Mesenteric fat pad (tissue), 1 donor: ENCODE measurements at places on chromosomes 3 and 15.

GRCh38 chr15:31338318-31338878, 11.8 kb downstream of the KLF13 start:
- DNase-seq: no peak

DNA sequence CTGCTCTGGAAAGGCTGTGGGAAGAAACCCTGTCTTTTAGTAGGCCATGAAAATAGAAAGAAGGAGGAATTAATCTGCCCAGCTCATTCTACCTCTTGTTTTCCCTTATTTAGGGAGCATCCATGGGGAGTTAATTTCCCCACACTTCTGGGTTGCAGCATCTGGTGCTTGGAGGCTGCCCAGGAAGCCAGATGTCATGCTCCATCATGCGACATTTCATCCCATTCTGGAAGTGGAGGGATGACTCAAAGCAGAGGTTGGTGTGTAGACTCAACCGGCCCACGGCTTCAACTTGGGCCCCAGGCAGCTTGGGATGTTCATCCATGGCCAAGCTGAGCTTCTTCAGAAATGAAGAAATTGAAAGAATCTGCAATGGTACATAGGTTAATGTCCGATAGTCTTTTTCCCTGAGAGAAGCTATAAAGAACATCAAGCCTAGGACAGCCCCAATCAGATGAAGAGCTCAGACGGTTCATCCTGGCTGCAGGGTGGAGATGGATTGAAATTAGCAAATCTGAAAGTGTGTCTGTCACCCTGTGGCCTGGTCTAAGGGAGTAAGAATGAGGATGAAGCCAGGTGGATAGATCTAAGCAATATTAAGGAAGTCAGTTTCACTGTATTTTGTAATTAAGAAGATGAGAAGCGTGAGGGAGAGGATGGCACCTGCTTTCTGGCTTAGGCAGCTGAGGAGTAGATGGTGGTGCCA, 24.5 kb upstream of the PROK2 start:
- no peak for DNase-seq

GRCh38 chr3:141400073-141400971, 32.0 kb downstream of the ZBTB38 start:
- no peak for DNase-seq

GRCh38 chr3:9422712-9423424, 25.5 kb downstream of the SETD5 start:
- no peak for DNase-seq

DNA sequence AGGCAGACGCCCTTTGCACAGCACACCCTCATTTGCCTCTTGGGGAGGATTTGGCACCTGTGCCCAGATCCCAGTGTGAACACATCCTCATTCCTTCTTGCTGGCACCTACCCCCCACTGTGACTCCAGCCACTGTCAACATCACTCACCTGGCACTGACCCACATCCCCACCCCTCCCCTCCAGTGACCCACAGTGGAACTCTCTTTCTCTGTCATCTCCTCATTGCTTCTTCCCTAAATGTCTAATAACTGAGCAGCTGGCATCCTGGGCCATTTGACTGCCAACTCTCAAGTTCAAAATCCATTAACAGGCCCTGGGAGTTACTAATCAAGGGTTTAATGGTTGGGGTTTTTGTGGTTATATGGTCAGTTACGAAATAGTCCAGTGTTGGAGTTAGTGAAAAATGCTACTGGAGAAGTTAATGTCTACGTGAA, 14.4 kb downstream of the SNAPC5 start:
- DNase-seq: no peak
